ENCODE measurements at places on chromosomes 1 and 21. TPM values are rescaled to one million over a fixed set of nuclear protein-coding genes. Genes with fewer than 3 reads are reported as not detected.

Gene NAXE
- total RNA-seq: 38.0 TPM

- H3K27me3 ChIP-seq: no peaks in the 10 kb centered on the region
- H3K4me1 ChIP-seq: no peaks in the 10 kb centered on the region
- DNase-seq: no peak
- H3K4me3 ChIP-seq: no peak overlapping the region
- H3K27ac ChIP-seq: no peak overlapping the region
Measured at GRCh38 chr1:81650776-81651175, 150.0 kb upstream of the ADGRL2 start.

DNA sequence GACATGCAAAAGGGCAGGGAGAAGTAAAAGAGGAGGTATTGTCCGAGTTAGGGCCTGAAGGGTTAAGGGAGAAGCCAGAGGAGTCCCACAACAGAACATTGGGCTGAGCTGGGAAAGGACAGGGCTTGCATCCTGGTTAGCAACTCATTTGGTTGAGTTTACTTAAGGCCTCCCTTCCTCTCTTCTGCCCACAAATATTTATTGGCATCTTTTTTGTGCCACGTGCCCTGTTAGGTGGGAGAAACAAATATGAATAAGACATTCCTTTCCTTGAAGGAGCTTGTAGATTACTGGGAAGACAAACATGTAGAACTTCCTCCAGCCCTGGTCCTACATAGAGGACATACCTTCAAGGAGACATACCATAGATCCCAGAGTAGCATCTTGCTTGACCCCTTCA lies 53.0 kb upstream of the PRELP start:
- no peaks in the 10 kb centered on the region for H3K4me1 ChIP-seq
- no peak for DNase-seq
- H3K4me3 ChIP-seq: no peak overlapping the region
- H3K36me3 ChIP-seq: no peaks in the 10 kb centered on the region
- no peak overlapping the region for H3K27ac ChIP-seq
- H3K27me3 ChIP-seq: no peaks in the 10 kb centered on the region

- no peaks in the 10 kb centered on the region for H3K4me1 ChIP-seq
- no peaks in the 10 kb centered on the region for H3K36me3 ChIP-seq
- no peak for DNase-seq
- no peaks in the 10 kb centered on the region for H3K27me3 ChIP-seq
- H3K27ac ChIP-seq: no peak overlapping the region
- no peak overlapping the region for H3K4me3 ChIP-seq
Measured at GRCh38 chr1:13573586-13573985, 10.0 kb upstream of the PDPN start.

GRCh38 chr1:169250022-169250421 lies 117.6 kb downstream of the NME7 start:
- H3K4me1 ChIP-seq: no peaks in the 10 kb centered on the region
- H3K36me3 ChIP-seq: no peaks in the 10 kb centered on the region
- H3K27me3 ChIP-seq: no peaks in the 10 kb centered on the region

- no peak for DNase-seq
- H3K27ac ChIP-seq: no peak overlapping the region
- no peaks in the 10 kb centered on the region for H3K36me3 ChIP-seq
- H3K4me3 ChIP-seq: no peak overlapping the region
- H3K4me1 ChIP-seq: no peaks in the 10 kb centered on the region
- no peaks in the 10 kb centered on the region for H3K27me3 ChIP-seq
Measured at GRCh38 chr1:175404177-175404576, 211.6 kb upstream of the KIAA0040 start.

- no peaks in the 10 kb centered on the region for H3K4me1 ChIP-seq
- H3K27me3 ChIP-seq: no peaks in the 10 kb centered on the region
- H3K4me3 ChIP-seq: no peak overlapping the region
- H3K36me3 ChIP-seq: no peaks in the 10 kb centered on the region
- no peak overlapping the region for H3K27ac ChIP-seq
- DNase-seq: no peak
Measured at GRCh38 chr1:29256979-29257804, 20.9 kb downstream of the PTPRU start.

Gene SLC30A10
- 31.9 TPM for total RNA-seq

- peaks cover 27% of the 10 kb centered on the region for H3K36me3 ChIP-seq
- DNase-seq: no peak
- H3K27ac ChIP-seq: no peak overlapping the region
- H3K4me1 ChIP-seq: no peaks in the 10 kb centered on the region
- no peak overlapping the region for H3K4me3 ChIP-seq
- H3K27me3 ChIP-seq: no peaks in the 10 kb centered on the region
Measured at GRCh38 chr1:19688041-19688842, 23.6 kb downstream of the HTR6 start.

Gene EPHX1
- total RNA-seq: 62.6 TPM

DNA sequence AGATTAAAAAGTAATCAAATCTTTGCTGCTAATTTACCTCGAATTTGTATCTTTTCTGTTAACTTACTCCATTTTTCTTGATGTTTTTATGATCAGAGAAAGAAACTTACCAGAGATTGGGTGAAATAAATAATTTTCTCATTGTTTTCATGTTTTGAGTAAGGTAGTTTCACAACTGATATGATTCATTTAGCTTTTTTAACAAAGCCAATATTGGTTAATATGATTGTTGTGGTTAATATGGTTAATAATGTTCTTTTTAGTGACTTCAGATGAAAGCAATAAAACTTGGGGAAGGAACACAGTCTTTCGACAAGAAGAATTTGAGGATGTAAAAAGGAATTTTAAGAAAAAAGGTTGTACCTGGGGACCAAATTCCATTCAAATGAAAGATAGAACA lies 48.1 kb downstream of the MAP3K21 start:
- H3K27me3 ChIP-seq: no peaks in the 10 kb centered on the region
- no peak for DNase-seq
- no peak overlapping the region for H3K27ac ChIP-seq
- H3K4me1 ChIP-seq: no peaks in the 10 kb centered on the region
- no peak overlapping the region for H3K4me3 ChIP-seq
- H3K36me3 ChIP-seq: peaks cover 17% of the 10 kb centered on the region

DNA sequence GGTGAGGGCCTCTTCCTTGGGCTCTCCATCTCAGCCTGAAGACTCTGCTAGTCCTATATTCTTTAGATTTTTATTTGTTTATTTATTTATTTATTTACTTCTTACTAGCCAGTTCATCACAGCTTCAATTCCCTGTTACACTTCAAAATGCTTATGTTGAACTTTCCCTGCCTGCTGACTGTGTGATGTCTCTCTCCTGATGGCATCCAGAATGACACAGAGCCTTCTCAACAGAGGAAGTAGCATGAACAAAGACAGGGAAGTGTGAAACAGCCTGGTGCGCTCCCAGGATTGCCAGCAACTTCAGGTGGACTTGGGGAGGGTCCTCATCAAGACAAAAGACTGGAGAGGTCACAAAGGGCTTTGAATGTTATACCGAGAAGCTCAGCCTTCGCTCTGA lies 4.3 kb upstream of the IPO13 start:
- no peaks in the 10 kb centered on the region for H3K36me3 ChIP-seq
- H3K27ac ChIP-seq: no peak overlapping the region
- no peaks in the 10 kb centered on the region for H3K27me3 ChIP-seq
- no peak overlapping the region for H3K4me3 ChIP-seq
- no peak for DNase-seq
- H3K4me1 ChIP-seq: peaks cover 8% of the 10 kb centered on the region

Gene NR0B2
- total RNA-seq: 16.2 TPM

DNA sequence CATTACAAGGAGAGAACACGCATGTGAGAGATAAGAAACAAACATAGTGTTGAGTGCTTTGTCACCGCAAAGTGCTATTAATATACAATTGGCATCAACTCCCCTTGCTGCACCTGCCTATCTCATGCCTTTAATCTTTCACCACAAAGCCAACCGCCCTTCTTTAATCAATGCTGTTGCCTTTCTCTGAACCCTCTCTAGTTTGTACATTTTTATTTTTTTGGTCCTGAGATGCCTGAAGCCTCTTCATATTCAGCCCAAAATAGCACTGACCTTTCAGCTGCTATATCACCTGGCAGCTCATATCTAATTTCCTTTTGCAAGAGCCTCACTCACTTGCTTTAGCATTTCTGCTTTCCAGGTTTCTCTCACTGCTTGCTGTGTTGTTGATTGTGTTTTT lies 504.7 kb downstream of the NUF2 start:
- H3K36me3 ChIP-seq: no peaks in the 10 kb centered on the region
- DNase-seq: no peak
- H3K4me3 ChIP-seq: no peak overlapping the region
- H3K4me1 ChIP-seq: no peaks in the 10 kb centered on the region

DNA sequence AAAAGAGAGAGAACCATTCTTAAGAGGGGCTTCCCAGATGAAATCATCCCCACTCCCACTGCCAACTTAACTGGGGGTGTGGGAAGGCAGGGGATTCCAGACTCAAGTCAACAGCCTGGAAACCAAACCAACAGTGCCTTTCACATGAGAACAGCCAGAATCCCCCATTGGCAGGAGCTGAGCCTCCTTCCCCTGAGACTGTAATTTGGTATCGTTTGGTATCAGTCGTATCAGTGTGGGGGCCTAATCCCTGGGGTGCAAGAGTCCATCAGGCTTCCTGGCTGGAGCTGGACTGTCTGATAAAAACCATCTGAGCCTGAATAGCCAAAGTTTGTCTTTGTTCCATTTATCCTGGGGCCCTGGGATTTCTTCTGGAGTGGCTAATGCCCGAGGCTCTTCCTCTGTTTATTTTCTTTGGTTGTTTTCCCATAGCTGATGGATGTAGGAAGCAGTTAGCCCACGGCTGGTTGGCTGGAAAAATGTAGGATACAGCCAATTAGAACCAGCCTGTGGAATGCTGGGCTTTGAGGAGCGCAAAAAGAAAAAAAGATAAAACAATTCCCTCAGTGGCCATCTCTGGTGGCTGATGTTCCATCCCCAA lies 84.6 kb downstream of the LAMC2 start:
- H3K36me3 ChIP-seq: no peaks in the 10 kb centered on the region
- no peak overlapping the region for H3K4me3 ChIP-seq
- no peaks in the 10 kb centered on the region for H3K27me3 ChIP-seq
- H3K4me1 ChIP-seq: no peaks in the 10 kb centered on the region

DNA sequence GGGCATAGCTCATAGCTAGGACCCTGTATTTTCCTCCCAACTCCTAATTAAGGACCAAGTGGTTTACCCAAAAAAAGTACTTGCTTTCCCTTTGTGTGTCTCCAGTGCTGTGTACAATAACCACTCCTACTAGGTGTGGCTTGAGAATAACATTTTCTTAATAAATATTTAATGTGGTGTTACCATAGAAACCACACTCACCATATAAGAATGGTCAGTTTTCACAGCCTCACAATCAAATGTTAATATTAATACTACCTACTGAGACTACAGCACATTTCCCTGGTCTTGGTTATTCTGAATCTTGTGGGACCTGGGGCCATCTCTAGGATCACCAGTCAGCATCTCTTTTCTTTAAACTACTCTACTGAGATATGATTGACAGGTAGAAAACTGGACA lies 83.5 kb upstream of the BCAR3 start:
- no peak overlapping the region for H3K4me3 ChIP-seq
- no peaks in the 10 kb centered on the region for H3K4me1 ChIP-seq
- H3K27me3 ChIP-seq: no peaks in the 10 kb centered on the region

DNA sequence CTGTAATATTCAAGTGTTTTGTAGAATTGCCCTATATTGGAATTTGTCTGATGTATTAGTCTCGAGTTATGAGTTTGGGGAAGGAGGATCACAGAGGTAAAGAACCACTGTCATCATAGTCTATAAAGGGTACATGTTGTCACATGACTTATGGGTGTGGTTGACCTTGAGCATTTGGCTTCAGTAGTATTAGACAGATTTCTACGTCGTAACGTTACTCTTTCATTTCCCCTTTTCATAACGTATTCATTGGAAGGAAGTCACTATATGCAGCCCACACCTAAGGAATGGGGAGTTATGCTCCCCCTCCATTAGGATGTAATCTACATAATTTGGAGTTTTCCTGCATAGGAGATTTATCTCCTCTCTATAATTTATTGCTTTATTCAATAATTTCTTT lies 110.1 kb upstream of the VAV3 start:
- no peak overlapping the region for H3K4me3 ChIP-seq
- no peaks in the 10 kb centered on the region for H3K4me1 ChIP-seq
- no peaks in the 10 kb centered on the region for H3K36me3 ChIP-seq
- no peaks in the 10 kb centered on the region for H3K27me3 ChIP-seq

DNA sequence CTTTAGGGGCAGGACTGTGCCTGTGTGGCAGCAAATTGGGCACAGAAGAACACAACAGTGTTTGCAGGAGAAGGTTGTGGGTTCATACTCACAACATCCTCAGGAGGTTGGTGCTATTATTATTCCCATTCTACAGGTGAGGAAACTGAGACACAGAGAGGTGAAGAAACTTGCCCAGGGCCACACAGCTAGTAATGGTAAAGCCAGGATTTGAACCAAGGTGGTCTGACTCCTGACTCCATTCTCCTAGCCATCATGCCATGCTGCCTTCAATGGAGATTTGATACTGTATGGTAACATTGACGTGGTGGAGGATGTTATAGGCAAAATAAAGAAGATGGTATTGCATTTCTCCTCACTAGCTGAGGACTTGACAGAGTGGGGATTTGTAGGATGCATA lies 334.2 kb downstream of the RPS6KC1 start:
- H3K36me3 ChIP-seq: no peaks in the 10 kb centered on the region
- no peak for DNase-seq
- no peak overlapping the region for H3K4me3 ChIP-seq
- H3K27ac ChIP-seq: no peak overlapping the region

DNA sequence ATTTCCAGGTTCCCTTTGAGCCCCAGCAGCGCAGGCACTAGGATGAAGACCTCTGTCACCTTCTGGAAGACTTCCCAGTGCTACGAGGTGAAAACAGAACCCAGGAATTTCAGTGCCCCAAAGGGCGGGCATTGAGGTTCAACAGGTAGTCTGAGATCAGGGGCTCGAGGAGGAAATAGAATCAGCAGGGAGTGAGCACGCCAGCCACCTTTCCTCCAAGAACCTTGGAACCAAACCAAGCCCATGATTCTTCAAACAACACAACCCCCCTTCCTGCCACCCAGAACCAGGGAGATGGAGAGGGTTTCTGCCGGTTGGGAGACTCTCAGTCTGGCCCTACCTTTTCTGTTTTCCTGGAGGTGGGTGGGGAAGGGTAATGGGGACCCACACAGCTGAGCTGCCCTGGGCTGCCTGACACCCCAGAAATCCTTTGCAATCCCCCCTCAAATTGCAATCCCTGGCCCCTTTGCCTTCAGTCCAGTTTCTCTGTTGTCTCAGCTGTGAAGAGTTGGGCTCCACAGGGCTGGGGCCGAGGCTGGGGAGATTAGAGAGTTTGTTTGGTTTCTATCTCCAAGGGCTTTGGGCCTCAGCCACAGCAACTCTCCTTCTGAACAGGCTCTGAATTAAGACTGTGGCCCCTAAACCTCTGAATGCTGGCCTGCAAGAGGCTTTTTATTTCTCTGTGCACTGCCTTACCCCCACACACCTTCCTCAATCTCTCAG lies 11.9 kb downstream of the SLC41A1 start:
- H3K27me3 ChIP-seq: no peaks in the 10 kb centered on the region
- no peaks in the 10 kb centered on the region for H3K36me3 ChIP-seq
- H3K4me1 ChIP-seq: no peaks in the 10 kb centered on the region
- no peak for DNase-seq
- H3K4me3 ChIP-seq: no peak overlapping the region

DNA sequence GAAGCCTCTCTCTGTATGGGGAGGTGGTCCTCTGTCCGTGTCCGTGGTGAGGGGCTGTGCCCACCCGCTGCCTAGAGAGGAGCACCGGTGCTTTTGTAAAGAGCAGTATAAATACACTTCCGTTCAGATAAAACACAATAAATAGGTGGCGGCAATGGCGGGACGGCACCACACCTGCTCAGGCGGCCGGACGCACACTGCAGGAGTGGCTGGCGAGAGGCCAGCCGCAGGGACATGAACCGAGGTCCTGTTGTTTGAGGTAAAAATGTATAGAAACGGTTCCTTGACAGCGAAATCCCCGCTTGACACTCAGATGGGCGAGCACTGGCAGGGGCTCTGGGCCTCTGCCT lies 40.8 kb downstream of the KRTAP10-1 start:
- H3K36me3 ChIP-seq: no peaks in the 10 kb centered on the region
- no peaks in the 10 kb centered on the region for H3K4me1 ChIP-seq
- no peak overlapping the region for H3K4me3 ChIP-seq
- H3K27ac ChIP-seq: no peak overlapping the region
- no peak for DNase-seq
